ENCODE measurements at places on chromosomes 1 and 21.
A peak's percentile ranks its signal among the peaks of the same experiment; 100 is the strongest.

DNA sequence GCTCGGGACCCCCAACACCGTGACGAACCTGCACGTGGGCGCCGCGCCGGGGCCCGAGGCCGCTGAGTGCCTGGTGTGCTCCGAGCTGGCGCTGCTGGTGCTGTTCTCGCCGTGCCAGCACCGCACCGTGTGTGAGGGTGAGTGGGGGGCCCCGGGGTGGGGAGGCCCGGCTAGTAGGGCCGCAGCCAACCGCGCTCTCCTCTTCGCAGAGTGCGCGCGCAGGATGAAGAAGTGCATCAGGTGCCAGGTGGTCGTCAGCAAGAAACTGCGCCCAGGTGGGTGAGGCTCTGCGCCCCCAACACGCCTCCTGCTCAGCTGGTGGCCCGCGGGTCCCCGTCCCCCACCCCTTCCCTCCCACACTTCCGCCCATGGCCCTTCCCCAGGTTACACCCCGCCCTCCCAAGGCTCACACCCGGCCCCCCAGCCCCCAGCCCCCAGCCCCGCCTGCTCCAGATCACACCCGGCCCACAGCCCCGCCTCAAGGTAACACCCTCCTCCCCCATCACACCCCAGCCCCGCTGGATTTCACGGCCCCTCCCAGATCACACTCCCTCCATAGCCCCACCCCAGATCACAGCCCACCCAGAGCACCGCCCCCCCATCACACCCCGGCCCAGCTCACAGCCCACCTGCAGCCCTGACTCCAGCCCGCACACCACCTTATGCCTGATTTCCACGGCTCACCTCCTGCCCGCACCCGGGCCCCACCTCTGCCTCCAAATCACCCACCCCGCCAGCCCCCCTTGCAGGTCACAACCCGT lies 2.4 kb upstream of the MMP23B start:
- no peak for DNase-seq

GRCh38 chr1:200488375-200489165 lies 78.7 kb upstream of the ZNF281 start:
- DNase-seq, result no peak

- DNase-seq, result no peak
Observed at GRCh38 chr1:224266915-224267856, 62.8 kb downstream of the NVL start.

GRCh38 chr1:60051191-60051590 lies 22.4 kb downstream of the C1orf87 start:
- no peak for DNase-seq

DNA sequence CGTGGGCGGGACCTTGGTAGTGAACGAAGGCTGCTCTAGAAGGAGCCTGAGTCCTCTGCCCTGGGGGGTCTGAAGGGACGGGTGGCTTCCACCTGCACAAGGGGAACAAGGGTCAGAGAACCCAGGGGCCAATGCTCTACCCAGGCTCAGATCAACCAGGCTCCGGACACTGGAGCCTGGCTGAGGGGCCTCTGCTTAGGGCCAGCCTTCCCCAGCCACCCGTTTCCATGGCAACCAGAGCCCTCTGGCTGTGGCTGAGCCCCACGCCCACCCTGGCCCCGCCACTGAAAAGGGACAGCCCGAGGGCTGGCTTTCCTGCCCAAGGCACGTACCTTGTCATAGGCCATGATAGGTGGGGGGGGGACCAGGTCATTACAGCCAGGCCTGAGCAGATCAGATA lies 724.6 kb downstream of the PTPRU start:
- DNase-seq, result no peak

DNA sequence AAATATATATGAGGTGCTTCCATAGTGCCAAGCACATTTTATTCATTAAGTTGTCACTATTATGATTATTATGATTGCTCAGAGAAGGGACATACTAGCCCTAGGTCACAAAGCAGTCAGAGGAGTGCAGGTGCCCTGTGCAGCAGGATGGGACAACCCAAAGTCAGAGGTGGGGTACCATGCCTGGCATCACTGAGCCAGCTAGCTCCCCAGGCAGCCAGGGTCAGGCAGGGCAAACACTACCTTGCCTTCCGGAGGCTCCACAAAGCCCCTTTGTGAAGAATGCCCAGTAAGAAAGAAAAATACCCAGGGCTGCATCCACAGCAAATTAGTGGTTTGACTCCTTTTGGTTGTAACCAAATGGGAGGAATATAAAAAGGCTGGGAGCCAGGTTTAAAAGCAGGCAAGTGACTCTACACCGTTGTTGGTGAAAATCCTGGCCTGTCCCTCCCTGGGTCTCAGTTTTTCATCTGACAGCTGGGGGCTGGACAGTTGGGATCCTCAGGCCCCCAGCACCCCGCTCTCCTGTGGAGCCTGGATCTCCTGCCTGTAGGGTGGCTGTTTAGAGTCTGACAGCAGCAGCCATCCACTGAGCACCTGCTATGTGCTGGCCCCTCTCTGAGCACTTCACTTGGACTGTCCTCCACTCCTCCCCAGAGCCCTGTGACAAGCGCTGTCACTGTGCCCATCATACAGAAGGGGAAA lies 98.8 kb downstream of the GLIS1 start:
- DNase-seq, result no peak

- DNase-seq, result no peak
Observed at GRCh38 chr1:235317168-235317567, 10.8 kb downstream of the ARID4B start.

GRCh38 chr1:18013216-18013615 lies 94.4 kb upstream of the IGSF21 start:
- no peak for DNase-seq

DNA sequence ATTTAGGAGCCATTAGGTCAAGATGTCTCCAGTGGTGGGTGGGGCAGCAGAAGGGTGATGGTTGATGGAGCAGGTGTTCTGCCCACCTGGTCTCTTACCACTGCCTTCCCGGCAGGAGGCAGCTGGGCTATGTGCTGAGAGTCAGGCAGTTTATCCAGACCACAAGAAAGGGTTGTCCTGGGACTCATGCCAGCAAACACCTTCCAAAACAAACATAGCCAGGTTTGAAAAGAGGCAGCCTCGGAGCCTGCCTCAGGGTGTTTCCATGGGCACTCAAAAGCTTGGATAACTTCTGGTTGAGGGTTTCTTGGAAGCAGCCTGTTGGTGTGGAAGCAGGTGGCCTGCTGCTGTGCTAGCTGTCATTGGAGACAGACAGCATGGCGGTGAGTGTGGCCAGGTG lies 187.2 kb downstream of the PCP4 start:
- peak; percentile 72 for DNase-seq

DNA sequence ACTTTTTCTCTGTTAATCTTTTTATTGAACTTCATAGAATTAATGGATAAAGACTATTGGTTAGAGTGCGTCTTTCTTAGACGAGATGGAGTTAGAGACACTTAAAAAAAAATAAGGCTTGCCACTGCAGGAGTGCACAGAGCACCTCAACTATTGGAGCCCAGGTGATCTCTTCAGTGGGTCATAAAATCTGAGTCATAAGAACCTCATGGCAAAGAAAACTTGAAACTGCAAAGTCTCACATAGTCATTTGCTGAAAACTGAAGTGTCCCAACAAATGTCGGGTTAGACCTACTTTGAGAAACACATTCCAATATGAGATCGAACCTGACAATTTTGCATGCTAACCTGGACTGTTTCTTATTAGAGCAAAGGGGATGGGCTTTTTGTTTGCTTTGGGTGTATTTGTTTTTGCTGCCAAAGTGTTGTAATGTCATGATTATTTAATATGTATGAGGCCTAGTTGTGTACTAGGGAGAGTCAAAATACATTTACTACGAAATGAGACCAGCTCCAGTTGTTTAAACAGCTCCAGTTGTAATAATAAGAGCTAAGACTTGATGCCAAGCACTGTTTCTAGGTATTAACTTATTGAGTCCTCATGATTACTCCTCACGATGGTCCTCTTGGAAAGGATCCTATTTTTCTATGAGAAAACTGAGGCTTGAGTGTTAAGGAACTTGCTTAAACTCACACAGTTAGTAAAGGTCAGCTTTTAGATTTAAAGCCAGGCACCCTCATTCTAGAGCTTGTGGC lies 65.1 kb downstream of the DDR2 start:
- no peak for DNase-seq

GRCh38 chr21:28771790-28772501 lies 220.7 kb downstream of the LTN1 start:
- no peak for DNase-seq

- no peak for DNase-seq
Observed at GRCh38 chr1:229323885-229324553, 18.8 kb downstream of the CCSAP start.

DNA sequence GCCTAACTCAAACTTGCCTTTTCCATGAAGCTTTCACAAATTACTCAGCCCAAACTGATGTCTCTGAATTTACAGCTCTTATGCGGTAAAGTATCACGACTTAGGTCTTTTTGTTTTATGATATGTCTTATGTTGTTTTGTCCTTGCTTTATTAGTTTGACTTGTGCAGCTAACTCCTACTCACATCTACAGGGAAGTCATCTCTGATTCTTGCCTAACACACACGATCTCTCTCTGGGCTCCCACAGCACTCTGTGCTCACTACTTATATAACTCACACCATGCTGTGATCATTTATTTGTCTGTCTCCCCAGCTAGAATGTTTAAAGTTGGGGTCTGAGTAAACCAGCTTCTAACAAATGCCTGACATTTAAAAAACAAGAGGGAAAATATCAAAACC lies 9.3 kb upstream of the PI4KB start:
- DNase-seq, result no peak

DNA sequence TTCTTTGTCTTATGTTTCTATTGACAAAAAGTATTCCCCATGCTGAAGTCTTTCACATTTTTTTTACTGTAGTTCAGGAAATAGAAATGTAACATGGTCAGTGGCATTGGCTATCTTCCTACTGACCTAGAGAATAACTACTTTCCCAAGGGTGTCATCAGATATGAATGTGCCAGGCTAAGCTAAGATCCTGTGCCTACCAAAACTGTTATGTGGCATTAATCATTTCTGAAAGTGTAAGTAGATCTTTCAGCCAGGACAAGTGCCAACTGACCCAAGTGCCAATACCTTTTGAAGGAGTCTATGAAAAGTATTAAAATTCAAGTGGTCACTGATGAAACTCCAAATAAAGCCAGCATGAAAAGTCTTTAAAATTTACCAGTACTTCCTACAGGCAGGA lies 165.3 kb downstream of the TNFSF18 start:
- no peak for DNase-seq

DNA sequence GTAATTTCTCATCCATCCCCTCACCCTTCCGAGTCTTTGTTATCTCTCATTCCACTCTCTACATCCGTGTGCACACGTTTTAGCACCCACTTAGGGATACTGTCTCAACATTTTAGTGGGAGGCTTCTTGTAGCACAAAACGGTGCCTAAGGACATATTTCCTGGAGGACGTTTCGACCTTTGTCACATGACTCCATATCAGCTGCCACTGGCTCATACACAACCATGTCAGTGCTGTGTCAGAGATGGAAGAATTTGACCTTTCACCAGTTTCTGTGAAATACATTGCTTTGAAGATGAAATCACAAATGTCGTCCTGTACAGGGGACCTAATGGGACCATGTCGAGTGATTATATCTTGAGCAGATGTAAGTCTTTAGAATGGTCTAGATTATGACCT lies 15.6 kb downstream of the B3GALT5 start:
- DNase-seq, result no peak

GRCh38 chr21:46316708-46317324 lies 6.9 kb downstream of the C21orf58 start:
- DNase-seq, result no peak

DNA sequence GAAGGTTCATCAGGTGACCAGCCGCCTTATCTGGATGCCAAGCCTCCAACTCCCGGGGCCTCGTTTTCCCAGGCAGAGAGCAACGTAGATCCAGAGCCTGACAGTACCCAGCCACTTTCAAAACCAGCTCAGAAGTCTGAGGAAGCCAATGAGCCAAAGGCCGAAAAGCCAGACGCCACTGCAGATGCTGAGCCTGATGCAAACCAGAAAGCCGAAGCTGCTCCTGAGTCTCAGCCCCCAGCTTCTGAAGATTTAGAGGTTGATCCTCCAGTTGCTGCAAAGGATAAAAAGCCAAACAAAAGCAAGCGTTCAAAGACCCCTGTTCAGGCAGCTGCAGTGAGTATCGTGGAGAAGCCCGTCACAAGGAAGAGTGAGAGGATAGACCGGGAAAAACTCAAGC lies 44.5 kb downstream of the ZBTB17 start:
- DNase-seq, result no peak

DNA sequence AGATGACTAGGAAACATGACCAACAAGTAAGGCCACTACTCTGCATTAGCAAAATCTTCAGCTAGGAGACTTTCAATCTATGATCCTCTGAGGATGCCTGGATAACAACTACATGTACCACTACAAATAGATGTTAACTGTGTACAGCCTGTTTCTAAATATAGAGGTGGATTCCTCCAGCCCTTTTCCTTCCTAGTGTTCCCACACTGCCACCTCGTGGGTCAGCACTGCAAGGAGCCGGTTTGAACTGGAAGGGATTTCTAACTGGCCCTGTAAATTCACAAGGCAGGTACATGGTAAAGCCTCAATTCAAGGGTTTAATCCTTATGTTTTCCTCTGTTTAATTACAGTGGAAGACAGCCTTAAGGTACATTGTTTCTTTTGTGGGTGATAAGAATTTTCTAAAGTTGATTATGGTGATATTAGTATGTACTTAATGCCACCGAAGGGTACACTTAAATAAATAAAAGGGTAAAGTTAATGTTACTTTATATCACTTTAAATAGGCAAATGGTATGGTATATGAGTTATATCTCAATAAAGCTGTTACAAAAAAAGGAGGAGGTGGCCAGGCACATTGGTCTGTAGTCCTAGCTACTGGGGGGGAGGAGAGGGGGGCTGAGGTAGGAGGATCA lies 14.4 kb downstream of the SMYD3 start:
- peak; percentile 16 for DNase-seq
